ENCODE measurements at places on chromosomes 16 and 17.

- DNase-seq: no peak
Observed at GRCh38 chr16:17356243-17356933, 114.4 kb downstream of the XYLT1 start.

DNA sequence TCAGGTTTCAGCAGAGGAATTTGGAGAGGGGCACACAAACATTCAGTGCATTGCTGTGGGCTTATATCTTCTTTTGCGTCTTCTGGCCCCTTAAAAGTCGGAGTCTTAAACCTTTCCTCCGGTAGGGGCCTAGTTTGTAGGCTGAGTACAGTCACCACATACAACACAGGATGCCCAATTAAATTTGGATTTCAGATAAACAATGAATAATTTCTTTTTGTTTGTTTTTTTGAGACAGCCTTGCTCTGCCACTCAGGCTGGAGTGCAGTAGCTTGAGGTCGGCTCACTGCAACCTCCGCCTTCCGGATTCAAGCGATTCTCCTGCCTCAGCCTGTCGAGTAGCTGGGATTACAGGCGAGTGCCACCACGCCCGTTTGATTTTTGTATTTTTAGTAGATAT lies 26.7 kb upstream of the ADORA2B start:
- no peak for DNase-seq

DNA sequence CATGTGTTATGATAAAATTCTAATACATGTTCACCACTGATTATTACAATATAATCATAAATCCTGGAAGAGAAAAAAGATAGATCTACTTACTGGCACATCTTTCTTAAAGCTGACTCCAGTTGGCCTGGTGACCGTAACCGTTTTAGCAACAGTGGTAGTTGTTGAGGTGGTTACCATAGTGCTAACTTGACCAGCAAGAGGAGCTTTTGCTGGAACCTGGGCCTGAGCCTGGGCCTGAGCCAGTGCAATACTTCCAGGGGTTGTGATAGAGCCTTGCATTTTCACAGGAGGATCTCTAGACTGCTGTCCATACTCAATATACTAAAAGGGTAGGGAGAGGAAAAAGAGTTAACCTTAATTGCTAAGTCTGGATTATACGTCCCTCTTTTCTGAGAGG lies 36.2 kb downstream of the SETD6 start:
- DNase-seq: peak; percentile 47

DNA sequence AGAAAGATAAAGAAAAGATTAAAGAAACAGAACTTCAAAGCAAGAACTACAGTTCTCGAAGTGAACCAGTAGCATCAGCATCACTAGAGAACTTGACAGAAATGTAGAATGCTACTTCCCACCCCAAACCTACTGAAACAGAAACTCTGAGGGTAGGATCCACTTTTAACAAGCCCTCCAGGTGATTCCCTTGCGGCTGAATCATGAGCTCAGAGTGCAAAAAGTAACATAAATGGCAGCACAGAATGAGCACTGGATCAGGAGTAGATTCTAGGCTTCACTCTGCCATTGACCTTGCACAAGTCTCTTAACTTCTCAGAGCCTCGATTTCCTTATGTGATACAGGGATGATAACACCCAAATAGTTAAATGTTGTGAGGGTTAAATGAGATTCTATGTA lies 5.8 kb downstream of the TOM1L2 start:
- no peak for DNase-seq

DNA sequence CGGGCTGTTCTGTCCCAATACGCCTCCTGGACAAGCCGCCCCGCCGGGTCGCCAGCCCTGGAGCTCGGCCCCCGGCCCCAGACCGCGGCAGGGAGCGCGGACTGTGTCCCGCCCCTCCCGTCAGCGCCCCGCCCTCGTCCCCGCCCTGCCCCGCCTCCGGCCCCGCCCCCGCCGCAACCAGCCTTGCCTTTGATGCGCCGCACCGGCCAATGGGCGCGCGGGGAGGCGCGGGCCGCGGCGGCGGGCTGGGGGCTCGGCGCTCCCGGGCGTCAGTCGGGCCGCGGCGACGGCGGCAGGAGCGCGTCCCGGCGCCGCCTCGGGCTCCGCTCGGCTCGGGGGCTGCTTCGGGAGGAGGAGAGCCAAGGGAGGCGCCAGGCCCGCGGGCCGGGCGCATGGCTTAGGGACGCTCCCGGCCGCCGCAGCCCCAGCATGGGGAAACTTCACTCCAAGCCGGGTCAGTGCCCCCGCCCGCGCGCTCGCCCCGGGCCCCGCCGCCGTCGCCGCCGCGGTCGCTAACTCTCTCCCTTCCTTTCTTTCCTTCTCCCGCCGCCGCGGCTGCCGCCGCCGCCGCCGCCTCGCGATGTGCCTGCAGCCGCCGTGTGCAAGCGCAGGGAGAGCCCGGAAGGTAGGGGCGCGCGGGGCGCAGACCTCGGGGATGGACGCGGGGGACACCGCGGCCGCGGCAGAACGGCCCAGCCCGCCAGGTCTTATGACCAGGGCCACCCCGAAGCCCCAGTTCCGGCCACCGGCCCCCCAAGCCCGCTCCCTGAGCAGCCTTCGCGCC lies at the start of gene NKD1:
Gene NKD1, plus strand, starts transcription at position 272 of the 784 bp plus-strand sequence. Its CDS starts 158 bp downstream, at position 430.
- peak; percentile 87 for DNase-seq

DNA sequence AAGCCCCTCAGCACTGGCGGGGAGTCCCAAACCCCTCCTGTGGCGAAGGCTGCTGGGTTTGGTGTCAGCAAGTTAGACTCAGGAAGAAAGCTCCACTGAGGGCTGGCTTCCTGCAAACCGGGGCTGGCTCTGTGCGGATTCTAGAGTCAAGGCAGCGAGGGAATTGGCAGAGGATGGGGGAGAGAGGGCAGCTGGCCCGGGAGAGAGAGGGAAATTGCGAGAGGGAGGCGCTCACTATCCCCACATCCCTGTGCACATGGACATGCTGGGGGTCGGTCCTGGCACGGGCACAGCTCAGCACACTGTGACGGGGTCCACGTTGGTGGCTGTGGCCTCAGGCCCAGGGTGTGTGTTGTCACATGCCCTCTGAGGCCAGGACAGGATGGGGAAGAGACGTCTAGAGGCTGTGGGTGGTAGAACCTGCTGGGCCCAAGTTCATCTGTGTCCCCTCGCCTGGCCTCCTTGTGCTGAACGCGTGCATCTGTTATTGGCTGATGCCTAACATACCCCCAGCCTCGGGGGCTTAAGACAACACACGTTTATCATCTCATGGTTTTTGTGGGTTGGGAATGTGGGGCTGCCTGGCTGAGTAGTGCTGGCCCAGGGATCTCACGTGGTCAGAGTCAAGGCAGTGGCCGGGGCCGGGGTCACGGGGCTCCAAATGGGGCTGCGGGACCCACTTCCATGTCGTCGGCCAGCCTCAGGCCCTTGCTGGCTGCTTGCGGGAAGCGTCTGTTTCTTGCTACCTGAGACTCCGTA lies 16.7 kb upstream of the JPH3 start:
- DNase-seq: no peak

GRCh38 chr16:20833086-20833485 lies 26.8 kb downstream of the REXO5 start:
- no peak for DNase-seq

DNA sequence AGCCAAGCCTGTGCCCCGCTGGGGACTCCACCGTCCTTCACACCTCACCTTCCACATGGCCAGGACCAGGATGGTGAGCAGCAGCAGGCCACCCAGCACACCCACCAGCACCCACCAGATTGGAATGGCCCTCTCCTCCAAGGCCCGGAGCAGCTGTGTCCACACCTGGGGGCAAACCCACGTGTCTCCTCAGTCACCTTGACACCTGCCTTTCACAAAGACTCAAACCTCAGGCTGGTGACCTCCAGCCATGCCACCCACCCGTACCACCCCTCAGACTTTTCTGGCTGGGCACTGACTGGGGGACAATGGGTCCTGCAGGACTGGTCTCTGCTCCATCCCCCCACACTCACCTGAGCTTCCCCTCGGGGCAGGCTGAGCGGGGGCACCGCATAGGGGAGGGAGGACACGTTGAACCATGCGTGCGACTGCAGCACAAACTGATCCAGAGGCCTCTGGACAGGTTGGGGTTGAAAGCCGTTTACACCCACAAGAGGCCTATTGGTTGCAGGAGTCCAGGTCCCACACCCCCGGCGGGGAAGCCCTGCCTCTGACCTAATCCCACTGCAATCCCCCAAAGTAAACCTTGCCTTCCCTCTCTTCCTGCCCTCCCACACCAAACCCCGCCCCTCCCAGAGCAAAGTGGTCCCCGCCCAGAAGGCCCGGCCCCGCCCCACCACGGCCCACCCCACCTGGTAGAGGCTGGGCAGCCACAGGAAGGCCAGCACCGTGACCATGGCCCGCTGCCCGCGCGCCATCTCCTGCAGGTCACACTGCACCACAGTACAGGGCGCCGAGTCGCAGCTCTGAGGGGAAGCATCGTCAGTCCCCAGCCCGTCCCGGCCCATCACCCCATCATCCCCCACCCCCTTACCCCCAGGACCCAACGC lies 10.9 kb upstream of the FAM171A2 start:
- DNase-seq: peak; percentile 28

- DNase-seq: no peak
Observed at GRCh38 chr16:54171626-54172537, 114.7 kb downstream of the IRX3 start.

GRCh38 chr16:85863384-85863774 lies 35.6 kb upstream of the IRF8 start:
- no peak for DNase-seq

DNA sequence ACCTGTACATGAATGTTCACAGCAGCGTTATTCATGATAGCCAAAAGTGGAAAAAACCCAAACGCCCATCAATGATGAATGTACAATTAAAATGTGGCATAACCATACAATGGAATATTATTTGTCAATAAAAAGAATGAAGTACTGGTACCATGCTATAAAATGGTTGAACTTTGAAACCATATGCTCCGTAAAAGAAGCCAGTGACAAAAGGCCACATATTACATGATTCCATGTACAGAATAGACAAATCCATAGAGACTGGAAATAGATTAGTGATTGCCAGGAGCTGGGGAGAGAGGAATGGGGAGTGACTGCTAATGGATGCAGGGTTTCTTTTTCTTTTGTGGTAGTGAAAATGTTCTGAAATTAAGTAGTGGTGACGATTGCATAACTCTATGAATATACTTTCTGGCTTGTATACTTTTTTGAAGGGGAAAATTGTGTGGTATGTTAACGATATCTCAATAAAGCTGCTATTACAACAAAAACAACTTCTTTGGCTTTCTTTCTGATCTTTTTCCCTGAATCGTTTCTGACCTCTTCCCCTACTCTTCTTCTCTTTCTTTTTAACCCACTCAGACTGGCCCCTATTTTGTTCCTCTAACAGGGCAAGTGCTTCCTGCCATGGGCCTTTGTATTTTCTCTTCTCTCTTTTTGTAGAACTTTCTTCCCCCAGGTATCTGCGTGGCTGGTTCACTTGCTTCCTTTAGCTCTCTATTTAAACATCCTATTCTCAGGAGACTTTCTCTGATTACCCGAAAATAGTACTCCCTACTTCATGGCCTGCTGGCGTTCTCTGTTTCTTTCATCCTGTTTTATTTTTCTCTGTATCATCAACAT lies 67.9 kb downstream of the FTO start:
- no peak for DNase-seq

DNA sequence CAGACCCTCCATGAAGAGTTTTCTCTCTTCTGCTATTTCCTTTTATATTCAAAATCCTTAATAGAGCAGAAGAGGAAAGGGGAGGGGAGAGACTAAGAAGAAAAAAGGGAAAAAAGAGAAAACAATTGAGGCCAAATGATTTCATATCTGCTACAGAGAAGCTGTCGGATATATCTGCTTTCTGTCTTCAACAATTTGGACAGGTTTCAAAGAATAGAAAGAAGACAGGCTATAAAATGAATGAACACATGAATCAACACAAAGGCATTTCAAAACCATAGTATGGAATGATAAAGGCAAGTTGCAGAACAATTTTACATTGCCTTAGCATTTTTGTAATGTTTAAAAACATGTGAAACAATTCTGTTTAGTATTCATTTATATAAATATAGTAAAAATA lies 4.7 kb upstream of the CMTR2 start:
- DNase-seq: no peak

GRCh38 chr16:81581107-81581506 lies 136.5 kb downstream of the CMIP start:
- DNase-seq: no peak

- DNase-seq: peak; percentile 82
Observed at GRCh38 chr17:3944485-3945388, 19.5 kb downstream of the ATP2A3 start.

DNA sequence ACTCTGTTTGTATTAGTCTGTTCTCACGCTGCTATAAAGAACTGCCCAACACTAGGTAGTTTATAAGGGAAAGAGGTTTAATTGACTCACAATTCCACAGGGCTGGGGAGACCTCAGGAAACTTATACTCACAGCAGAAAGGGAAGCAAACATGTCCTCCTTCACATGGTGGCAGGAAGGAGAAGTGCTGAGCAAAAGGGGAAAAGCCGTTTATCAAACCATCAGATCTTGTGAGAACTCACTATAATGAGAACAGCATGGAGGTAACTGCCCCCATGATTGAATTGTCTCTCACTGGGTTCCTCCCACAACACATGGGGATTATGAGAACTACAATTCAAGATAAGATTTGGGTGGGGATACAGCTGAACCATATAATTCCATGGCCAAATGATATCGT lies 30.9 kb downstream of the ABCC1 start:
- no peak for DNase-seq

DNA sequence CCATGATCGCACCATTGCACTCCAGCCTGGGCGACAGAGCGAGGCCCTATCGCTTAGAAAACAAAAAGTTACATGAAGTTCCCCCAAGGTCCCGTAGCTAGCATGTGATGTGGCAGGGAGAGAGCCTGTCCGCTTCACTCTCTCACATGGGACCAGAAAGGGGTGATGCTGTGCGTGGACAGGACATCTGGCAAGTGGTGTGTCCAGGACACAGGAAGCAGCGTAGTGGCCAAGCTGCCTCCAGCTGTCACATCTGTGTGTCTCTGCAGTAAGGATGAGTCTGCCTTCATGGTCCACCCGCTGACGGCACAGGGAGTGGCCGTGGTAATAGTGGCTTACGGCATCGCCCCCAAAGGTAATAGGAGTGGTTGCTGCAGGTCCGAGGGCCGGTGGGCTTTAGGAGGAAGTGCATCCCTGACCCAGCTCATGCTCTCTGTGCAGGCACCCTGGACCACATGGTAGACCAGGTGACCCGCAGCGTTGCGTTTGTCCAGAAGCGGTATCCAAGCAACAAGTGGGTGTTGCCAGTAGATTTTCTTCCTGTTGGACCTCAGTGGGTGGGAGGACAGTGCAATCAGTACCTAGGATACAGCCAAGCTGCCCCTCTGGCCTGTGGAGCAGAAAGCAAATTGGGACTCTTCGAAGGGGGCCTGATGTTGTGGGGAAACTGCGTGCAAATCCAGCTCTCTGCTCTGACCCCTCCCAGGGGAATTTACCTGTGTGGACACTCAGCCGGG lies 9.5 kb upstream of the BIRC5 start:
- DNase-seq: no peak

DNA sequence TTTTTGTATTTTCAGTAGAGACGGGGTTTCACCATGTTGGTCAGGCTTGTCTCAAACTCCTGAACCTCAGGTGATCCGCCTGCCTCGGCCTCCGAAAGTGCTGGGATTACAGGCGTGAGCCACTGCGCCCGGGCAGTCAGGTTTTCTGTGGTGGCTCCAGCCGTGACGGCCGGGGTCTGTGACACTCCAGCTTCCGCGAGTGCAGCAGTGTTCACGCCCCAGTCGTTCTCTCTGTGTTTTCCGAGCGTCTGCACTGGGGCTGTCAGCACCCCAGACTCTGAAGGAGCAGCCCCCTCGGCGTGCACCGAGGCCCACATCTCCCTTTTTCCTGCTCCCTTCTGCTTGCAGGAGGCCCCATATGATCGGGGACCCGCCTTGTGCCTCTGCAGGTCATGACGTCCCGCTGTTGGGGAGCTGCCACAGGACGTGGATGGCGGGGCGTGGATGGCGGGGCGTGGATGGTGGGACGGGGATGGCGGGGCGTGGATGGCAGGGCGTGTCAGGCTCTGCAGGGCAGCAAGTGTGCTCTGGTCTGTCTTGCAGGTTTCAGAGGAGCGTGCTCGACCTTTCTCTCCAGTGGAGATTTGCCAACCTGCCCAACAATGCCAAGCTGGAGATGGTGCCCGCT lies 5.7 kb downstream of the ASPSCR1 start:
- DNase-seq: no peak

Data from femur (tissue), 1 donor.